ENCODE measurements at places on chromosomes 12 and 14. TPM values are rescaled to one million over a fixed set of nuclear protein-coding genes. Genes with fewer than 3 reads are reported as not detected.

GRCh38 chr14:81805785-81806184 is 272.1 kb upstream of the SEL1L start:
- peak; percentile 4 for DNase-seq

- DNase-seq: no peak
Observed at GRCh38 chr12:114995891-114996290, 311.9 kb upstream of the TBX3 start.

- no peak for DNase-seq
Observed at GRCh38 chr14:20614038-20614840, 23.1 kb upstream of the RNASE12 start.

Gene DAO
- total RNA-seq: not detected

- DNase-seq: no peak
Observed at GRCh38 chr14:66652525-66653106, 144.7 kb downstream of the GPHN start.

DNA sequence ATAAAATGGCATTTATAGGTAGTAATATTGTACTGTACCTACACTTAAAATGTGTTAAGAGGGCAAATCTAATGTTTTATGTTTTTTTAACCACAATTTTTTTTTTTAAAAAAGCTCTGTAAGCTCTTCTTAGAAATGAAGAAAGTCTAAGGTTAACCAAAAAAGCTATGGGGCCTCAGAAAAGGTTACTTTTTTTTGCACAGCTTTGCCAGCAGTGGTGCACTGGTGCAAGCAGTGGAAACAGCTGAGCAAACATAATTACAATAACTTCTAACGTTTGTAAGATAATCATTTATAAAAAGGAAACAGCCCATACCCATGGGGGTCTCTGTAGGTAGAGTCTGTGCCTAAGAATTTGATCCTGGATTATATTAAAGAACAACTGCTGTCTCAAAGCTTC is 85.1 kb upstream of the NID2 start:
- DNase-seq: no peak

GRCh38 chr12:30485230-30485890 is 210.3 kb downstream of the IPO8 start:
- no peak for DNase-seq

- no peak for DNase-seq
Observed at GRCh38 chr12:108319277-108320234, 19.6 kb downstream of the CMKLR1 start.

- no peak for DNase-seq
Observed at GRCh38 chr12:106284358-106285105, 18.0 kb upstream of the TCP11L2 start.

Gene FOXN4
- not detected for total RNA-seq

DNA sequence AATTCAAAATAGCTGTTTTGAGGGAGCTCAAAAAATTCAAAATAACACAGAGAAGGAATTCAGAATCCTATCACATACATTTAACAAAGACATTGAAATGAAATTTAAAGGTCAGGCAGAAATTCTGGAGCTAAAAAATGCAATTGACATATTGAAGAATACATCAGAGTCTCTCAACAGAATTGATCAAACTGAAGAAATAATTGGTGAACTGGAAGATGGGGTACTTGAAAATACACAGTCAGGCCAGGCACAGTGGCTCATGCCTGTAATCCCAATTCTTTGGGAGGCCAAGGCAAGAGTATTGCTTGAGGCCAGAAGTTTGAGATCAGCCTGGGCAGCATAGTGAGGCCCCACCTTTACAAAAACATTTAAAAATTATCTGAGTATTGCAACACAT is 34.1 kb upstream of the DHRS7 start:
- DNase-seq: no peak

GRCh38 chr12:123071099-123071800 is 79.6 kb downstream of the PITPNM2 start:
- no peak for DNase-seq

DNA sequence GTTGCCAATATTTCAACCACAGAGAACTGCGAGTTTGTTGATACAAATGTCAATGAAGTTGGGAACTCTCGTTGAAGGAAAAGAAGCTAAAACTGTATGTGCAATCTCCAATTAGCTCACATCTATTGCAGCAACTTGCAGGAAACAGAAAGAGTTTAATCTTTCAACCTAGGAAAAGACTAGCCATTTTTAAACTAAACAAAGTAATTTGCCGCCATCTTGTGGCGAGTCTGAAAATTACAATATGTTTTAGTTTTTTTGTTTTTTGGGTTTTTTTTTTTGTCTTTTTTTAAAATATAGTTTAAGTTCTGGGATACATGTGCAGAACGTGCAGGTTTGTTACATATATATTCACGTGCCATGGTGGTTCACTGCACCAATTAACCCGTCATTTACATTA is 131.2 kb upstream of the FOXG1 start:
- DNase-seq: peak; percentile 50

GRCh38 chr12:101671157-101671791 is 26.2 kb upstream of the CHPT1 start:
- no peak for DNase-seq

DNA sequence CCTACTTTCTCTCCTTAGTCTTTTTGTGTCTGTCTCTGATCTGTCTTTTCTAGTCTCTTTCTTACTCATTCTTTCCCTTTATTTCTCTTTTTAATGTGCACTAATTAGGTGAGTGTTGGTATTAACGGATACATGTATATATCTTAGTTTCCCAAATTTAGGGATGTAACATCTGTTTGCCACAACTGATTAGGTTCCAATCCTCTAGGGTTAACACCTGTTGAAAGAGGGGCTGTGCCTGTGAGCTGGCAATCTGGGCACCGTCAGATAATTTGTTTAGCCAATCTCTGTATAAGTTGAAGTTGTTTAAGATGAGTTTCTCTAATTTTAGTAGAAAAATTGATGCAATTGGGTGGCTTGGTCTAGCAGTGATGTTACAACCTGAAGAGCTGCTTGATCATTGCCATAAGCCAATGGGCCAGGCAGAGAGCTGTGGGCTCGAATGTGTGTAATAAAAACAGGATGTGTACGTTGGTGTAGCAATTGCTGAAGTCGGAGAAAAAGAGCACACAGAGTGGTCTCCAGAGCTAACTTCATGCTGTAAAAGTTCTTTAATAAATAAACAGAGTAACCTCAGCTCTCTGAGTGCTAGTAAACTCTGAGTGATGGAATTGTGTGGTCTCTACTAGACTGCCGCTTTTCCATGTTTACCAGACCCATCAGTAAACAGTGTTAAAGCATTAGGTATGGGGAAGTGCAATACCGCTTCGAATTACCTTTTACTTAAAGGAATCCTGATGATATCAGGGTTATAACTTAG is 18.3 kb upstream of the LYZ start:
- no peak for DNase-seq

Gene CCDC38
- 0.16 TPM for total RNA-seq

Gene PPP4R4
- total RNA-seq: 5.8 TPM

- peak; percentile 5 for DNase-seq
Observed at GRCh38 chr12:5561057-5561456, 129.1 kb downstream of the NTF3 start.

Gene PIWIL1
- total RNA-seq: not detected

Gene PSME1
- 105 TPM for total RNA-seq

GRCh38 chr12:113935459-113935858 is 30.7 kb downstream of the RBM19 start:
- no peak for DNase-seq

Gene COQ6
- total RNA-seq: 22.9 TPM

DNA sequence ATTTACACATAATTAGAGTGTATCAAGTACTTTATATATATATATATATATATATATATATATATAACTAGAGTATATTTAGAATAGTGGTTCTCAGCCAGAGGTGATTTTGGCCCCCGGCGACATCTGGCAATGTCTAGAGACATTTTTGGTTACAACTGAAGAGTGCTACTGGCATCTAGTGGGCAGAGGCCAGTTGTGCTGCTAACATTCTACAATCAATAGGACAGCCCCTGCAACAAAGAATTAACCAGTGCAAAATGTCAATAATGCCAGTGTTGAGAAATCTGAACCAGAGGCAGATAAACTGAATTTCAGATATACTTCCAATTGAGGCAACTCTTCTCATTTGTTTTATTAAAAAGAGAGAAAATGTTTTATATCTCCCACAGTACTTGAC is 8.9 kb downstream of the GTF2A1 start:
- DNase-seq: peak; percentile 73

GRCh38 chr12:108328420-108328819 is 10.7 kb downstream of the CMKLR1 start:
- no peak for DNase-seq

DNA sequence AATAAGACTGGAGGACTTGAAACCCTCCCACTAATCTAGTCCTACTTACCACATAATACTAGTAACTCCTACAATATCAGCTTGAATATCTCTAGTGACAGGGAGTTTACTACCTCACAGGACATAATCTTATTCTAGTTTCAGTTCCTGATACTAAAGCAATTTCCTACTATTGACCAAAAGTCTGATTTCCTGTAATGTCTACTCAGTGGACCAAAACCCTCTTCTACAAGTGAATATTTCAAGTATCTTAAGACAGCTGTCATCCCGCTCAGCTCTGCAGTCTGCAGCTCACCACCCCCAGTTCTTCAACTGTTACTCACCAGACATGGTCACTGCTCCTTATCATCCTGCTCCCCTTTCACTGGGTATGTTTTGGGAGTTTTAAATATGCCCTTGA is 70.8 kb upstream of the TMCC3 start:
- no peak for DNase-seq

GRCh38 chr14:61671082-61671481 is 24.2 kb upstream of the HIF1A start:
- DNase-seq: no peak

Data from SK-MEL-5 (cell line).